Activated CD4-positive, alpha-beta T cell treated with anti-CD3 and anti-CD28 coated beads, Interleukin-10, Interleukin-2, amounts not matched to agents 100 ng/mL and 50 ng/mL, durations not matched to agents 16 hours and 8 hours (primary cell): ENCODE measurements at places on chromosomes 1 and 21.

- DNase-seq: peak; percentile 5
Observed at GRCh38 chr1:168991667-168992475, 114.6 kb upstream of the ATP1B1 start.

DNA sequence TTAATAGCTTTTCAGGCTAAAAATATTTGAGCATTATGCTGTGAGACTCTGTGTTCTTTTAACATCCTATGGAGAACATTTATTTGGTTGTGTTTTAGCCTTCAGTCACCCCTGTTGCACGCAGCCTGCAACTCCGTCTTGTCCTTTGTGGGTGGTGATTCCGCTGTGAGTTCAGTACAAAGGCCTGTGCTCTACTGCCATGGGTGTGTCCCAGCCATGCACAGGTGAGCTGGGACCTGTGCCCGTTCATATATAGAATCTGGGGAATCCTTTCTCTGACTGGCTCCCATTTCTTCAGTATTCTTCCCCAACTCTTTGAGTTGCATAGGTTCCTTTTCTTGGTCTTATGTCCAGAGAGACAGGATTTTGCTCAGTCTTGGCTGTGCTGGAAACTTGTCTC, 61.4 kb downstream of the ACTL8 start:
- DNase-seq: no peak

DNA sequence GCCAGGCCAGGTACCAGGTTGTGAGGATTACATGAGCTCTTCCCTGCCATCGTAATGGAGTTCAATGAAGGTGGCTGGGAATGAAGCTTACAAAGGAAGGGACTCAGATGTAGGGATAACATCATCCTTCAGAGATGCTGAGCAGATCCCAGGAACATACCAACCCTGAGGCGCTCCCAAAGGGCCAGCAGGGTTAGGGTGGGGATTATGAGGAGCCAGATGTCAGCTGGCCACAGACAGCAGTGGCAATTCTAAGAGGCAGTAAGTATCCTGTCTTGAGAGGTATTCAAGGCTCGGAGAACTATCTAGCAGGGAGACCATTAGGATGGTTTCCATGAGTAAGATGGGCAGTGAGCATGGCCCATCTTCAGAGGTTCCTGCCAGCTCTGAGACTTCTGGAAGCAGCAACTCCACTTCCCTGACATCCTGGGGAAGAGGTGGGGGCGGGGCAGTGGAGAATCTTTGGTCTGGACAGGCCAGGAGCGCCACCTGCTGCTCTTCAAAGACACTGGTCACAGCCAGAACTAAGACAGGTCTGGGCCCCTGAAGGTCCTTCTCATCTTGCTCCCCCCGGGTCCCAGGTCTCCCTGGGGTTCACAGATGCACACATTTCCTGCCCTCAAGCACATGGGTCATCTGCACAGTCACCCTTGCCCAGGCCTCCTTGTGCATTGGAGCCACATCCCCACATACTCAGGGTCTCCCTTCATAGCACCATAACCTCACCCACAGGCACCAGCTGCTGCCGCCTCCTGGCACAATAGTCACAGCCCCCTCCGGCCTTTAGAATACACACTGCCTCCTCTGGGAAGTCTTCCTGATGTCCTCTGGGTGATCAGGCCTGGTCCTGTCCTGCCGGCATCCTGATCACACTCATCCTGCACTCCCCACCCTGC, 2.7 kb upstream of the SDC3 start:
- peak; percentile 60 for DNase-seq

DNA sequence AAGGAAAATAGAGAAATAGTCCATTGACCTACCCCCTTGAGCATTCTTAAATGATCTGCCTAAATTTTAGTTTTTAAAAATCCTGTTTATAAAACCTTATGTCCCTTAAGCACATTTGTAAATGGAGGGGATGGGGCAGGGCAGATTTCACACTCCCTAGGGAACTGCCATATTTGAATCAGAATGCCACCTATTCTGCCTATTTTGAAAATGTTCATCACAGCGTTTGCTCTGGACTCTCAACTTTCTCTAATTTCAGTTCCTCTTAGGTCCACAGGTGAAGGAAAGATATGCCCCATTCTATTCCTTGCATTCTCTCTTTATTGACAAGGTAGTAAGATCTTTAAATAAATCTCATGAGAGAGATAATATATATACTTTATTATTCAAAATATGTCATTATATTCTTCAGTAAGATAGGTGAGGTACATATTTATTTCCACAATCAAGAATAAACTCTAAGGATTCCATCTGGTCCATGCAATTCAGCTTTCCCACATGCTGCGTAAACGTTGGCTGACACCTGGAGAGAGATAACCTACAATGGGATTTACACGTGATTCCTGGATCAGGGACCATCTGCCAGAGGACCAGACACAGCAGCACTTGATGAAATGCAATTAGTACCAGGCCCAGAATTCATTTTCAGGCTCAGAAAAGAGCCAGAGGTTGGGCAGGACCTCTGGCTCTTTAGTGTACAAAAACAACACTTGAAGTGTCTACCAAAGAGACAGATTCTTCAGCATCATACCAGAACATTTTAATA, 1.2 kb upstream of the LPGAT1 start:
- no peak for DNase-seq

DNA sequence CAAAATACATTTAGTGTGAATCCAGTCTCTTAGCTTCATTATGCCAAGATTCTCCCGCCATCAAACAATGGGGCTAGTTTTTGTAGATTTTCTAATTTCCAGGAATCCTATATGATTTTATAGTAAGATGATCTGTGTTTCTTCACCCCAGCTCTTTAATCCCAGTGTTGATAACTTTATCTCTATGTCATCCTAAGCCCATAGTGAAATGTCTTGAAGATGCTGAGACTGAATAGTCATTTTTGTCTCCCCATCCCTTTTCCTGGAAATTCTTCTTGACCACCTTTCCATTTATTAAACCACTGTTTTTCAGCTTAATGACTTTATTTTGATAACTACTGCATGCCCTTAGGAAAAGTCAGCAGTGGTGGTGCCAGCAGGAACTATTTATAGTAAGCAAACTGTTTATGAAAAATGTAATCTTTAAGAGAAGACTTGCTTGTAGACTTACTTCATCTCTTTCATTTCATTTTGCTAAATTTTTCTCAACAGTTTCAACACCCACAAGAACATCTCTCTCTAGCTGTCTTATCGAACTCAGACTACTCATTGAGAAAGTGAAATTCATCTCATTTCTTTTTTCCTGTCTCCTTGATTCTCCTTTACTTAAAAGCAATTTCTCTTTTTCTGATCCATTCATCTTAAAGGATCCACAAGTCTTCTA, 116.6 kb downstream of the NTMT2 start:
- DNase-seq: no peak
